CD14-positive monocyte (primary cell): ENCODE measurements at places on chromosomes 12 and 14.
A peak's percentile ranks its signal among the peaks of the same experiment; 100 is the strongest.

- no peak for DNase-seq
Measured at GRCh38 chr12:3061059-3061458, 16.1 kb upstream of the TSPAN9 start.

- no peak for DNase-seq
Measured at GRCh38 chr12:90003688-90004087, 295.1 kb upstream of the ATP2B1 start.

GRCh38 chr14:94075008-94075407 is 6.0 kb downstream of the DDX24 start:
- no peak for DNase-seq

- DNase-seq = peak; percentile 38
Measured at GRCh38 chr14:74018174-74018585, 908 bp downstream of the ENTPD5 start.

- DNase-seq = peak; percentile 58
Measured at GRCh38 chr12:46430340-46430948, 57.9 kb upstream of the SLC38A2 start.

GRCh38 chr14:92340931-92341330 is 18.0 kb downstream of the SLC24A4 start:
- DNase-seq = no peak

GRCh38 chr12:124722878-124723277 is 140.8 kb downstream of the SCARB1 start:
- DNase-seq = no peak

- no peak for DNase-seq
Measured at GRCh38 chr12:91866566-91866965, 279.1 kb downstream of the BTG1 start.

DNA sequence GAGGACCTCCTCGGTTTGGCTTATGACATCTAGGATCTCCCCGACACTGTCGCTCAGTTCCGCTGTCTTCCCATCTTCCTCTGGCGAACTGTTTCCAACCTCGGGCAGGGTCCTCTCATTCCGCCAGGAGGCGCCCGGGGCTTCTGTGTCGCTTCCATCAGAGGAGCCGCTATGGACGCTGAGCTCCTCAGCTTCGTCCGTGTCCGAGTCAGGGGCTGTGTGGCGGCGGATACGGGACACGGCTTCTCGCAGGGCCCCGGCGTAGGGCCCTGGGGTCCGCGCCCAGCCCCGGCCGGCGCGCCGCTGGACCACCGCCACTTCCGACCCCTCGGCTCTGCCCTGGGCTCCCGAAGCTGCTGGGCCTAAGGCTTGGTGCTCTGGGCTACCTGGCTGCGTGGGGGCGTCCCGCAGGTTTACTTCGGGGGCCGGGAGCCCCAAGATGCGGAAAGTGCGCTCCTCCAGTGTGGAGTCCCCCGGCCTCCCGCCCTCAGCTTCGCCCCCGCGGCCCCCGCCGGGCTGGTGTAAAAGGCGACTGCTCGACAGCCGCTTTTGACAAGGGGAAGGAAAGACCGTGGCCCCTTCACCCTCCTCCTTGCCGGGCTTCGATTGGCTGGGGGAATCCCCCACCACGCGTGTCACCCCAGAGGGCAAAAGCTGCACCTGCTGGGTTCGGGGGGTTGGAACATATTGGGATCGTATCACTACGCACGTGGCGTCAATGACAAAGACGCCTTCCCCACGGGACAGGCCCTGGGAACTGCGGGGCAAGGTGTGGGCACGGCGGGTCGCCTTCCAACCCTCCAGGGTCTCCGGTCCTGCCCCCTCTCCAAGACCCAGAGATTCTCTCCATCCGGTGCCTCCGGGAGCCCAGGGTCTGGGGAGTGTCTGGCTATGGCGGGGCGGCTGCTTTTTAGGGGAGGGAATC is 2.1 kb downstream of the DDN start:
- peak; percentile 89 for DNase-seq

DNA sequence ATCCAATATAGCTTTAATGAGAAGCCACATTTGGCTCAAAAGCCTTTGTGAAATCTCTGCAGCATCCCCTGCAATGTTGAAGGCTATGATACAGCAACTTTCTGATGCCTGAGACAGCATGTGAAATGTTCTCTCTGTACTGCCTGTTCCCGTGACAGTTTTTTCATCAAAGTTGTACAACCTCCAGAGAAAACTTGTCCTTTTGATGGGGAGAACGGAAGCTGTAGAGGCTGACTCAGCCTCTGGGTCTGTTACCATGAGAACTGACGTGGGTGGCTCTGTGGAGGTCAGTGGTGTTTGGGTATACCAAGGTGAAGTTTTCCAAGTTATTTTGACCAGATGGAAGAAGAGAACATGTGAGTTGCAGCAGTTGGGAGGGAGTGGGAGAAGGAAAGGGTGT is 17.0 kb downstream of the SLC4A8 start:
- DNase-seq = no peak

DNA sequence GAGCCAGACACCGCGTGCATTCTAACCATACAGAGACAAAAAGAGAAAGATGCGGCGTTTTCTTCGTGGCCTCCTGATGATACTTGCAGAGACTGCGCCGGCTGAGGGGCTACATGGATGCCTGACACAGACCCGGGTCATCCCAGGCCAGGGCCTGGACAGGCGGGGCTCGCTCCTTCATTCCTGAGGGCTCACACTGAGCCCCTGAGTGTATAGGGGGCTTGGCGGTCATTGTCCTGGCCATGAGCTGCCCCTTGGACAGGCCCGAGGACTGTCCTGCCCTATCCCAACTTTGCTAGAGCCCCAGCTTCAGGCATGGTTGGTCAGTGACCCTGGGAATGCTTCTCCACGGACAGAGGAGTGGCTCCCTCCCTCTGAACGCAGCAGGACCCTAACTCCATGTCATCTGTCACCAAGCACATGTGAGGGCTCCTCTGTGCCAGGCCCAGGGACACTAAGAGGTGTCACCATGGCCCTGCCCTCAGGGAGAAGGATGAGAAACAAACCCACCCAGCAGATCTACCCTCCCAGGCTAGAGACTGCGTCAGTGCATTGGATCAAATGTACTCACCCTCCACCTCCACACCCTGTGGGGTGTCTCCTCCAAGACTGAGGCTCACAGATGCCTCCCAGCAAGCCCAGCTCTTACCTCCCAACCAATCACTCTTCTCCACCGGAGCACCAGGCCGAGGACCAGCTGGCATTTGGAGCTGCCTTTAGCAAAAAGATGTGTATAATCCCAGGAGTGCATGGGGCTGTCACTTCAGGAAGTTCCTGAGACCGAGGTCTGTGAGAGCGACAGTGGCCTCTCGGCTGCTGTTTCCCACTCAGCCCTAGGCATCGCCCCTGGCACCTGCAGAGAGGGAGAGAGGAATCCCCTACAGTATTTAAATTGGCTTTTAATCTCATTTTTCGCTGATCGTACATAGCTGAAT is 102.7 kb downstream of the DICER1 start:
- no peak for DNase-seq

- no peak for DNase-seq
Measured at GRCh38 chr12:92012691-92013090, 133.0 kb downstream of the BTG1 start.

DNA sequence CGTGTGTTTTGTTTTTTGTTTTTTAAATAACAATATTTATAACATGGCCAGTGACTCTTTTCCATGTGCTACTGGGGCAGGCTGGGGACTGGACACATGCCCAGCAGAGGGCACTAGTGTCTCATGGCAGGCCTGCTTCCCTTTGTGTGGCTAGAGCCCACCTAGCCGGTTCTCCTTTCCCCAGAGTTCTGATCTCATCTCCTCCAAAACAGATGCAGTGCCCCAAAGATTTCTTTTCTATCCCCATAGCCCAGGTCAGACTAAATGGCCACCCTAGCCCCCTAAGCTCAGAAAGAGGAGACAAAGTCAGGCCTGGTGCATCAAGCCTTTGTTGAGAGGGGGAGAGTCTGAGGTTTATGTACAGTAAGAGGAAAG is 21.2 kb downstream of the PRPF40B start:
- DNase-seq = peak; percentile 72

GRCh38 chr14:34368971-34369647 is 92.9 kb downstream of the SPTSSA start:
- DNase-seq = peak; percentile 34

GRCh38 chr12:54258201-54258681 is 21.7 kb downstream of the CBX5 start:
- no peak for DNase-seq

DNA sequence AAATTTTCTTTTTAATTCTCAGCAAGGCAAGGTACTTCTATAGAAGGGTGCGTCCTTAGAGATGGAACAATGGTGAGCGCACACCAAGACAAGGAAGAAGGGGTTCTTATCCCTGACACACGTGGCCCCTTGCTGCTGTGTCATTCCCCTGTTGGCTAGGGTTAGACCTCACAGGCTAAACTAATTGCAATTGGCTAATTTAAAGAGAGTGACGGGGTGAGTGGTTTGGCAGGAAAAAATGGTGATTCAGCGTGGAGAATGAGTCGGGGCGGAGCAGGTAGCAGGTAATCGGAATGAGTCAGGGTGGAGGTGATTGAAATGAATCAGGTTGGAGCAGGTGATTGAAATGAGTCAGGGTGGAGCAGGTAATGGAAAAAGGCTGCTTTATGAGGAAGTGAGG is 36.3 kb upstream of the HECTD1 start:
- no peak for DNase-seq

DNA sequence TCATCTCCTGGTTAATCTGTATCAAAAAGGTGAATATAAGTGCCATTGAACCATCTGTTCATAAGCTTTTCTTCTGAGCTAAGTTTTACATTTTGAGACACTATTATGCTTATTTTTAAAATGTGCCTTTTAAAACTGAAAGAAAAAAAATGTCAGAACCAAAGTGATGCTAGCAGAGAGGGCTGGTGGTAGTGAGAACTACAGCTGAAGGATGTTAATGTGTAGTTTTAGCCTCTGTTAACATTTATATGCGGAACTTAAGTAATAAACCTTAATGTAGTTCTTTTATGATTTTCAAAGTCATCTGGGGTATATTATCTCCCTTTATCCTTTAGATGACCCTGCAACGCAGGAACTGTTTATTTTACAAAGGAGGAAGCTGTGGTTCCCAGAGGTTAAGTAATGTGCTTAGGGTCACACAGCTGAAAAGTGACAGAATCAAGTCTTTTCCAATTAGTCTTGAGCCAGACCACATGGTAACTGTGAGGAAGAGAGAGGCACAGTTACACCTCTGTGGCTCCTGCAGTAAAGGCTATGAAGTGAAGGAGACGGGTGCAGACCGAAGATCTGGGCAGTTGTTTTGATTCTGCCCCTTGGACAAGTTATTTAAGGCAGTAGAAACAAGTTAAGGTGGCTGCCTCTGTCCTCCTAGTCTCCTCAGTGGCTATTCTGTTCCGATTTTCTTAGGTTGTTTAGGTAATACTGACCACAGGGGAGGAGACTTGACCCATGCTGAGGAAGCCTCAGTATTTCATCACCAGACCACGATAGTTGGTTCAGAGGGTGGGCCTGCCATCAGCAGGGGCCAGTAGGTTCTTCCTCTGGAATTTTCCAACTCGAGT is 23.9 kb downstream of the GNG2 start:
- peak; percentile 86 for DNase-seq

GRCh38 chr12:67752226-67752732 is 103.7 kb downstream of the DYRK2 start:
- no peak for DNase-seq

DNA sequence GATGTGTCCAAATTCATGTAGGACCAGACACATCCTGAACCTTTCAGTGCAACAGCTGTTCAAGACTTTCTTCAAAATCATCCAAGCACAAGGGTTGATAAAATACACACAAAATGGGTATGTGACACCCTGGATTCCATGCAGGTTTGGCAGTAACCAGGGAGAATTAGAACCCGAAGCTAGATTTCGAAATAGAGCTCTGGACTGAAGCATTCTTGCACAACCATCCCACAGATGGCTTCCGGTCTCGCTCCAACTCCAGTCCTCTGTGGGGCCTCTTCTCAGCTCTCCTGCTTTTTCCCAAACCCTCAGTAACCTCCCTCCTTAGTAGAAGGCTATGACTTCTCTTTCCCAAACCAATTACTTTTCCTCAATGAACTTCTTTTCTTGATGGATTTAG is 171.3 kb downstream of the TTC7B start:
- DNase-seq = peak; percentile 55

DNA sequence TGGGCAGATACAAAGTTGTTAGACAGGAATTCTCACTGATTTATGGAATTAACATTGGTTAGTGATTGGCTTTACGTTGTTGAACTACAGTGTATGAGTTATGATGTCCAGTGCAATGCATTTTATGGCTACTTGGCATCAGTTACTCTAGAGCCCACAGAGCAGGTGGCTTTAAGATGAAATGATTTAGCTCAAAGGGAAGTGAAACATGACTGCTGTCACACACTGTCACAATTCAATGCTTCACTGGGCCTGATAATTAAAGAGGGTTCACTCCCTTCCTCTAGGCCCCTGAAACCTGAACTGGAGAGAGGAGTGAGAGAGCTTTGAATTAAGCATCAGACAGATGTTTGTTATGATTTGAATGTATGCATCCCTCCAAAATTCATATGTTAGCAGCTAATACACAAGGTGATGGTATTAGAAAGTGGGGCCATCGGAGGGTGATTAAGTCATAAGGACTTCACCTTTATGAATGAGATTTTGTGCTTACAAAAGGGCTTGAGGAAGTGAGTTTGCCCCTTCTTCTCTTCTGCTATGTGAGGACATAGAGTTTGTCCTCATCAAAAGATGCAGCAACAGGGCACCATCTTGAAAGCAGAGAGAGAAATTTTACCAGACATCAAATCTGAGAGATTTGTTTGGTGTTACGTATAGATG is 175.8 kb upstream of the GRIN2B start:
- no peak for DNase-seq

- DNase-seq = no peak
Measured at GRCh38 chr14:52641745-52642144, 53.6 kb downstream of the ERO1A start.

DNA sequence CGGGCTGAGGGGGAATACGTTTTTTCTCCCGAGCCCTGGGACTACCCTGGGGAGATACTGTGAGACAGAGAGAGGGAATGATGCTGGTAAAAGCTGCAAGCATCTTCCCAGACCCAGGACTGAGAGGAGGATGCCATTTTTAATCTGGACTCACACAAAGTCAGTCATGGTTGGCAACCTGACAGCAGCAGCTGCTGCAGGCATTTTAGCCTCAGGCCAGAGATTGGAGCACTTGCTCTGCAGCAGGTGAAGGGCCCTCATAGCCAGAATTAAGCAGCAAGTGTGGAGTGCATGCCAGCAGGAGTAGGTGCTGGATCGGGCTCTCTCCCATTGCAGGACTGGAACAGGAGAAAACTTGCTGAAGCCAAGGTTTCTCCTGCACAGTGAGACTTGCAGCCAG is 361.1 kb upstream of the CLEC14A start:
- DNase-seq = no peak

- DNase-seq = no peak
Measured at GRCh38 chr12:89663577-89664357, 44.9 kb downstream of the ATP2B1 start.

- peak; percentile 41 for DNase-seq
Measured at GRCh38 chr14:103141117-103141796, 18.0 kb downstream of the TNFAIP2 start.
